ENCODE measurements at places on chromosomes 7 and 10.
A peak's percentile ranks its signal among the peaks of the same experiment; 100 is the strongest.

DNA sequence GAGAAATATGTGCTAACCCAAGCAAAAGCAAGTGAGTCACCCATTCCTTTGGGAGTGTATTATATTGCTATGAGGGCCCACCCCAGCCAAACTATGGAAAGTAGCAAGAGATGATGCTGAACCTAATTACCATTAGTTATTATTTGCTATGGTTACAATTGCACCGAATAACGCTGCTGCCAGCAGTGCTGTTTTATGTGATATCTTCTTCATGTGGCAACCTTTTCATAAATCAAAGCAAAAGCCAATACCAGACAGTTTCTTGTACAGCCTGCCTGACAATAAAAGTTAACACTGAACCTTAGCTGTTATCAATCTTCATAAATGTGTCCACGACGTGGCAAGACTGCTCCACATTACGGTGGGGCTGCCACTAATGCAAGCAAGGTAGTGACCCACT, 241.7 kb upstream of the PLXNA4 start:
- peak; percentile 32 for DNase-seq

DNA sequence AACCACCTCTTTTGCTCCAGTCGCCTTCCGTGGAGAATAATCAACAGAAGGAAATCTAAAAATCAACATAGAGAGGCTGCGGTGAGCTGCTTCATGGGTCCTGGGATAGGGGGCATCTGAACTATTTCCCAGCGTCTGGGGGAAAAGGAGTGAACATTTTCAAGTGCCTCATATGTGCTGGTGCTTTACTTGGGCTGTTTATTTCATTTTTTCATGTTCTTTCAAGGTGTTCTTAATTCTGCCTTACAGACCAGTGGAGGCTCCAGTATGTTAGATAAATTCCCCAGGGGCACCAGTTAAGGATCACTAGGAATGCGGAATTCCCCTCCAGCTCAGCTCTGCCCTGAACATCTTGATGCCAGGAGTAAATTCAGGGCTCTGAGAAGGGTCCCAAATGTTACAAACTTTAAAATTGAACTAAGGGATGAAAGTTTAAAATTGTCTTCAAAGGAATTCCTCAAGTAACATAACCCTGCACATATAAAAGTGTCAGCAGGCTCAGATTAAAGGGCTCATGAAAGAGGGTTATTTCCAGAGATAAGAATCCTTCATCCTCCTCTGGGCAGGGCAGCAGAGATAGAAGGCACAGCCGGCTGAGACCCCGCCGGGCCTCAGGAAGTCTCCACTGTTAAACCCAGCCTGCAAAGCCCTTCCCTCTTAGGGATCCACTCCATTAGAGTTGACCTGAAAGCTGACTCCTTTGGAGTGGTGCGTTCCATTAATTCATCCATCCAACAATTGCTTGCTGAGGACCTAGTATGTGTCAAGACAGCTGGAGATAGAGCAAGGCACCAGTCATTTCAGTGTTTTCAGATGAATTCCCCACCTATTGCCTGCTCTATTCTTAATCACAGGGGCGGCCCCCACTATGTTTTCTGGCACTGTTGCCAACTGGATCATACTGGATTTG, 345.8 kb downstream of the KCNMA1 start:
- DNase-seq: no peak

DNA sequence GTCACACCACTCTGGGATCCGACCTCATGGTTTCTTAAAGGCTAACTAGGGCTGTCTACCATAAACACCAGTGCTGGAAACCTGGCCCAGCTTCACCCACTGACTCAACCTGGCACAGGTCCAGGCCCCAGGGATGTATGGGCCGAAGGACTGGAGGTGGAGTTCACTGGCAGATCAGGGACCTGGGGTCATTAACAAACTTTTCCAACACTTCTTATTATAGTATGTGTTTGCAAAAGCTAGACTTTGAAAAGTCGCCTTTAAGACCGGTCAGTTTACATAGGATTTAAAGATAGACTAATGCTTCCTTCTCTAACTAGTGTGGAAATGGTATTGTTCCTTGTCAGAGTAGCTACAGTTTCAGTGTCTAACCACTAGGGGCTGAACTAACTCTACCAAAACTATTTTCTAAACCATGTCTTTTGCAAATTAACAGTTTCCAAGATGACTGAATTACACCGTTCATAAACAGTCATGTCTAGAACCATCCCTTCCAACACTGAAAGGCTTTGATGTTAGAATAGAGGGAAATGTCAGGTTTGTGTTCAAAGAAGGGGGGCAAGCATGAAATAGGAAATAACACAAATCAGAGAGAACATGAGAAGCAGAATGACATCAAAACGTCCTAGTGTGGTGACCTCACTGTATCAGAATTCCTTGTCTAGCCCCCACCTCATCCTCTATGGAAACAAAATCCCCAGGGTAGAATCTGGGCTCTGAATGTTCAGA, 29.7 kb downstream of the STN1 start:
- DNase-seq: no peak

GRCh38 chr7:138595454-138595853, 105.7 kb downstream of the SVOPL start:
- no peak for DNase-seq

DNA sequence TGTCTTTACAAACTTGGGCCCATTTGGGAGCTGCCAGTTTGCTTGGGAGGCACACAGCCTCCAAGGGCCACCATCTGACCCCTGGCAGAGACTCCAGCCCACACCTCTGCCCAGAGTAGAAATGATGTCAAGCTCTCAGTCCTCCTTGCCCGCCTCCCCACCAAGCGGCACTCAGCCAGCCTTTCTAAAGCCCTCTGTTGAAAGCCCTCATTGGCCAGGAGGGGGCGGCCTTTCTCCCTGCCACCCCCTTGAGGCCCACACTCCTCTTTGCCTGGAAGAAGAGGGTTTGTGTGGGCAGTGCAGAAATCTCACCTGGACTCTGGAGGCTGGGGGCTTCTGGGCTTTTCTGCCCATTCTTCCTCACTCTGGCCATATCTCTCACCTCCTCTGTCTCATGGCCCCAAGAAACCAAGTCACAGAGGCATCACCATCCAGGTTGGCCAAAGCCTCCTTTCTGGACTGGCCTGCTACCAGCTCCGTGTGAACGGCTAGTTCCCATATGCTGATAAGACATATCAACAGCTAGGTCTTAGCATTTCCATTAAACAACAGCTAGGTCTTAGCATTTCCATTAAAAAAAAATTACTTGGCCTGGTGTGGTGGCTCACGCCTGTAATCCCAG, 36.1 kb downstream of the UBTD1 start:
- no peak for DNase-seq

DNA sequence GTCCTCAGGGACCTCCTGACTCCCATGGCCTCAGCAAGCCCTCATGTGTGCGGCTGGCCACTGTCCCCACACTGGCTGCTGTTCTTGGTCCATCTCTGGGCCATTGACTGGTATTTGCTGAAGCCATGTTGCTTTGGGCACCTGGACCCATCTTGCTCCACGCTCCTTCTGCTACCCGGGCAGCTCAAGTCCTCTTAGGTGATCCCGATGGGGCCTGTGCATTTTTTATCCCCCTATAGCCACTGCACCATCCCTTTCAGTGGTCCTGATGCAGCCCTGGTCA, 16.7 kb downstream of the RAMP3 start:
- no peak for DNase-seq

DNA sequence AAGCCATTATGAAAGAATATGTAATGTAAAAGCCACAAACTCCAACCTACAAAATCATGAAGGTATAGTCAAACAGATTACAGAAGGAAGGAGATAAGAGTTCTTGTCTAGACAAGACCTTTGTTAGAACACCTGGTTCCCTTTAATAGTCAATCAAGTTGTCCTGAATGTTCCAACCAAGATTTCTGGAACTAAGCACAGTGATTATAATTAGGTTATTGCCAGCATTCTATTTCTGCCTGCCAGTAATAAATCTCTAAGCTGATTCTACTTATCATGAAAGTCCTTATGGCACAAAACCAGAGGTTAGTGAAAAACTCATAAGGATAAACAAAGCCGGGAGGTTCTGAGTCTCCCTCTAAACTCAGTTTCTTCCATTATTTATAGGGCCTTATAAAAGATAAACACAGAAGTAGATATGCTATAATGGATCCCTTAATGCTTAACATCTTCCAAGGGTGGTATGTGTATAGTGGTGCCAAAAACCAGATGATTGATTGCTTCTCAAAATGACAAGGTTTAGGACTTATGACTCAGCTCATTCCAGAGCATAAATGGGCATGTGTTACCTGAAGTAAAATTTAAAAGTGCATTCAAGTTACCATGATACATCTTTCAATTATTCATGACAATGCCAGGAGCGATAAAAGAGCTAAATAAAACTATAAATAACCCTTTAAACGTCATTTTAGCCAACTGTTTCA, 237.2 kb downstream of the CSTF2T start:
- peak; percentile 30 for DNase-seq

- DNase-seq: no peak
Observed at GRCh38 chr10:12091421-12091820, 22.7 kb downstream of the DHTKD1 start.

GRCh38 chr7:38830826-38831225, 78.2 kb downstream of the VPS41 start:
- no peak for DNase-seq

- DNase-seq: no peak
Observed at GRCh38 chr10:120285408-120285807, 171.6 kb upstream of the PLPP4 start.

DNA sequence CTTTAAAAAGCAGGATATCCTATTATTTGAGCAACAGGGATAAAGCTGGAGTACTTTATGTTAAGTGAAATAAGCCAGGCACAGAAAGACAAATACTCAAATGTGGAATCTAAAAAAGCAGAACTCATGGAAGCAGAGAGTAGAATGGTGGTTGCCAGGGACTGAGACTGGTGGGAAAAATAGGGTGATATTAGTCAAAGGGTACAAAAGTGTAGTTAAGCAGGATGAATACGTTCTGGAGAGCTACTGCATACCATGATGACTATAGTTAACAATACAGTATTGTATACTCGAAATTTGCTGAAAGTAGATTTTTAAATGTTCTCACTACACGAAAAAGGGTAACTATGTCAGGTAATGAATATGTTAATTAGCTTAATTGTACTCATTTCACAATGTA, 125.5 kb upstream of the VSTM2A start:
- no peak for DNase-seq

DNA sequence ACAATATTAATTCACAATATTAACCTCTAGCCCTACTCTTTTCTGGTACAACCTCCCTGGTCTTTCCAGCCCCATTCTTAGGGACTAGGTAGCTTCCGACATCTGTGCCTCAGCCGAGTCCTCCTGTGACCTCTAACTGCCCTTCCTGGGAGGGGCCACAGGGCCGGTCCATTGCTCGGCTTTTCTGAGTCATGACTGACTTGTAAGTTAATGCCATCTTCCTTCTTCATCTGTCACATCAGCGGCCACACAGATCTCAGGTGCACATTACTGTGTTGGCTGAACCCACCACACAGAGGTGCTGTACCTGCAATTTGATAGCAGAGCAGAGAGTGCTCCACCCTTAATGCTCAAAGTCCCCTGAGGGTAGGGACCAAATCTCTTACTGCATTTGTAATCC, 4.1 kb upstream of the CPA4 start:
- no peak for DNase-seq

- DNase-seq: no peak
Observed at GRCh38 chr10:83492004-83492403, 647.3 kb upstream of the GHITM start.

DNA sequence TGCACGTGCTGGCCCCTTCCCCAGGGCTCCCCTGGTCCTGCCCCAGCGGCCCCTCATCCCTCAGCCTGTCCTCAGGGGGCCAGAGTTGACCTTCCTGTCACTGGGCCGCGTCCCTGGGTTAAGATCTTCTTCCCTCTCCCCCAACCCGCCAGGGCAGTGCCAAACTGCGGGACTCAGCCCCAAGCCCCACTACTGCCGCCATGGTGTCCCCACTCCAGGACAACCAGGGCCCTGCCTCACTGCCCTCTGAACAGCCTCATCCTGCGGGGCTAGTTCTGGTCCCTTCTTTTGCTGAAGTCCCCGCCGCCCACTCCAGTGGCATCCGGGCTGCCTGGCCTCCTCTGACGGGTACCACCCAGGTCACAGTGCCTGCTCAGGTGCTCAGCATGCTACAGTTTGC, 37.5 kb downstream of the UNCX start:
- no peak for DNase-seq

- no peak for DNase-seq
Observed at GRCh38 chr7:117612637-117613036, 132.8 kb downstream of the CFTR start.

- DNase-seq: no peak
Observed at GRCh38 chr7:39414224-39415035, 151.8 kb upstream of the YAE1 start.

DNA sequence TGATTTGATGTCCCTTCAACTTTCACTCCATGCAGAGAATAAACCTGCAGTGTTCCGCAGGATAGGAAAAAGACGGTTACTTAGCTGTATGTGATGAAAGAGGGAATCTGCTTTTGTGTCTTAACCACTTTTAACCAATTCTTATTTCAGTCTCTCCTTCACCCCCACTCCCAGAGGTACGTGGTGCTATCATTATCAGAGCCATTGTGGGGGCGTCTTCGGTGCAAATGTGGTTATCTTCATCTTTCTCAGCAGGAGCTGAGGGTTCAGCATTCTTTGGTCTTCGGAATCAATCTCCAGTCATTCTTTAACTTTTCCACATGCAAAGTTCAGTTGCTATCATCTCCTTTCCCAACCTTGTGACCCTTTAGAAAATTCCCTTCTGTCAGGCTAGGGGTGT, 219.9 kb upstream of the LYZL1 start:
- DNase-seq: no peak

- no peak for DNase-seq
Observed at GRCh38 chr10:124035928-124036558, 57.4 kb downstream of the CHST15 start.

DNA sequence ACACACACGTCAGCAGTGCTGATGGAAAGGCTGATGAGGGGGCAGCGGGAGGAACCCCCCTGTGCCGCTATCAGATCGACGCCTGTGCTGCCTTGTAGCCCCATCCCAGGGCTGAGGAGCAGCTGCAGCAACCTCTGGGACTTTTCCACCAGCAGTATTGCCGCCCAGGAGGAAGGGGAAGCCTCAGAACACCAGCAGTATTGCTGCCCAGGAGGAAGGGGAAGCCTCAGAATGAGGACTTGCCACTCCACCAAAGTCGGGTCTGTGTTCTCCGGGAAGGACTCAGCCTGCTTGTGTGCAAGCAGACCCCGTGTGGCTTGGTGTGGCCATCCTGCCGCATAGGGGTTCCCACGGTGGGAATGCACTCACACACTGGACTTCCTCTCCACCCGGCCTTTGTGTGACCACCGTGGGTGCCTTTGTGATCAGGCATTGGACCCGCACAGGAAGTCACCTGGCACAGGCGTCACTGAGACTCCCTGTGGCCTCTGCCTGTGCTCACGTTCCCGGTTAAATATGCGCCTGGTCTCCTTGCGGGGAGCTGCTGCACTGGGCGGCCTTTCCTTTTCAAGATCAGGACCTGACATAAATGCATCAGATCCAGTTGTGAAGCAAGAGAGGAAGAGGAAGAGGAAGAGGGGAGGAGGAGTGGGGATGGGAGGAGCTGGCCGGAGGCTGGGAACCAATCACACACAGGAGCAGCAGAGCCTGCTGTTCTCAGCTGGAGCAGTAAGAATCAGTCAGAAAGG, 248.5 kb downstream of the DNAJB6 start:
- DNase-seq: no peak

- DNase-seq: no peak
Observed at GRCh38 chr10:106380706-106381105, 783.8 kb downstream of the SORCS1 start.

GRCh38 chr10:2935647-2936386, 131.5 kb upstream of the PFKP start:
- DNase-seq: no peak

- no peak for DNase-seq
Observed at GRCh38 chr10:7492660-7493046, 81.8 kb upstream of the SFMBT2 start.

GRCh38 chr10:6721480-6721879, 141.4 kb upstream of the PRKCQ start:
- peak; percentile 97 for DNase-seq
